Glomerular endothelial cell (primary cell): ENCODE measurements at places on chromosomes 3 and 15.

DNA sequence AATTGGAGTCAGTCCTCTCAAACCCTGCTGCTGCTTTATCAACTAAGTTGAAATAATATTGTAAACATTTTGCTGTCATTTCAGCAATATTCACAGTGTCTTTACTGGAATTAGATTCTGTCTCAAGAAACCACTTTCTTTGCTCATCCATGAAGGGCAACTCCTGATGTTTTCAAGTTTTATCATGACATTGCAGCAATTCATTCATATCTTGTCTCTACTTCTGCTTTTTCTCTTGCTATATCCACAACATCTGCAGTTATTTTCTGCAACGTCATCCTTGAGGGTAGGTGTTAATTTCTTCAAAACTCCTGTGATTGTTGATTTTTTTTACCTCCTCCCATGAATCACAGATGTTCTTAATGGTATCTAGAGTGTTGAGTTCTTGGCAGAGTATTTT, 181.6 kb downstream of the EPHA6 start:
- no peak for DNase-seq

DNA sequence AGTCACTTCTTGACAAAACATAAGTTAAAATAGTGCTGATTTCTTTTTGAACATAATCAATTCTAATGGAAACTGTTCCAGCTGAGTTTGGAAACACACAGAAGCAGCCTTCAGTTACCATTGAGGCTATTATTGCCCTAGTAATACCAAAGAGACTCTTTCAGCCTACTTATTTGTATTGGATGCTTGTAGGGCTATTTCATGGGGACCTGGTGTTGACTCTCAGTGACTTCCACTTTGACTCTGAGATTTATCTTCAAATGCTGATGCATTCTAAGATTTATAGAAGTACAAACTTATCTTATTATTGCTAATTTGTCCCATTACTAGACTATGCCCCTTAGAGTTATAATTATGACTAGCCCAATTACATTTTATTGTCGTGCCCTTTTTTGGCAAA, 67.4 kb downstream of the CMSS1 start:
- no peak for DNase-seq

DNA sequence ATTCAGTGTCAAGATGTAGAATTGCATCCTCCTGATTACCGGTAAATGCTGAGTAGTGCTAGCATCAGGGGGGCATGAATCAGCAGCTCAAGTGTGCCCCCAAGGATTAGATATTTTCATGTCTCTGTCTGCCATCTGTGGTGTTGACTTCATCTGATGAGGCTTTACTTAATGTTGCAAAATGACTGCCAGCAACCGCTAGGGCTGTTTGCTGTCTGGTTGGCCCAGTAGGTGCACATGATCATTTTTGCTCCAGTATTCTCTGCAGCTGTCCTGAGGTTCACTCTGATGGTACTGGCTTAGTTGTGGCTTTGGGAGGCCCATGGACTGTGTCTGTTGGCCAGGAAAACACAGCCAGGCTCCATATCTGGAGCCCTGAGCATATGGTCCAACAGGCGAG, 316.4 kb downstream of the SOX2 start:
- no peak for DNase-seq

DNA sequence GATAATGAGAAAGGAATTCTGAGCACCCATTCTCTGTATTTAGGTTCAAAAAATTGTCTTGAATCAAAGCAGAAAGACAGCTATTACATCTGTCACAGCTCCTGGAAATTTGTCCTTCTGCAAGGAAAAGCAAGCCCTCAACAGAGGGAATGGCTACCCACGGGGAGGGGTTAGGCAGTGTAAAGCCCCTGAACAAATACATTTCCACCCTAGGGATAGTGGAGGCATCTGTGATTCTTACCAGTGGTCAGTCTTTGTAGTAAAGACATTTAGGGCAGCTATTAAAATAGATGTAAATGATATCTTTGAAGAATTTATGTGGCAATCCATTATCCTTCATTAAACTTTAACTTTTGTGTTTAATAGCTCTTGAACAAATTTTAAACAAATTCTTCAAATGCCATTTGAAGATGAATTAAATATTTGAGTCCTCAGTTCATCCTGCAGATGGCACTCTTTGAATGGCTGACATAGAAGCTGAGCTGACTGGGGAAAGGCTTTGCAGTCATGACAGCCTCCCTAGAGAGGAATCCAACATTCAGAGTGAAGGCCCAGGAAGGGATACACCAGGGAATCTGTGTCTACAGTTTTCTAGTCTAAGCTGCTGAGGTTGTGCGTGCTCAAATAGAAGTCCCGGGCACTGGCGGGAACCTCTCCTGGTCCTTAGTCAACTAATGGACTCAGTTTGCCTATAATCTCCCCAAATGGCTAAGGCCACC, 359.7 kb upstream of the ROPN1 start:
- peak; percentile 7 for DNase-seq

DNA sequence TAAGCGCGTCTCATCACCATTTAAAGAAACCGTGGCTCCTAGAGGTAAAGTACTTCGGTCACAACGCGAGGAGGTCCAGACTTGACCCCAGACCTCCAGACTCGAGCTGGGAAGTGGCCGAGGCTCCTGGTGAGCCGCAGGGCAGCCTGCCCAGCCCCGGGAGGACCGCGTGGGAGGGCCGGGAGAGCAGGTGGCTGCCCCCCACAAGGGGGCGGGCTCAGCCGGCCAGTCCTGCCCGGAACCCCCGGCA, at the start of gene SLC27A2:
SLC27A2 (plus strand) TSS at position 228 of the 250 bp plus-strand sequence. CDS start 232 bp downstream, outside the sequence.
- DNase-seq = no peak
